ENCODE measurements at places on chromosomes 5 and 9.

- no peak for DNase-seq
These were observed 2.3 kb upstream of the EFNA5 start for GRCh38 chr5:107673039-107673367.

GRCh38 chr5:39440192-39440957 lies 15.6 kb upstream of the DAB2 start:
- no peak for DNase-seq

- no peak for DNase-seq
These were observed 123.4 kb upstream of the MAN2A1 start for GRCh38 chr5:109566361-109566760.

- DNase-seq = no peak
These were observed 249.6 kb downstream of the FANCC start for GRCh38 chr9:95067897-95068296.

- no peak for DNase-seq
These were observed 18.1 kb upstream of the BNC2 start for GRCh38 chr9:16888594-16888993.

DNA sequence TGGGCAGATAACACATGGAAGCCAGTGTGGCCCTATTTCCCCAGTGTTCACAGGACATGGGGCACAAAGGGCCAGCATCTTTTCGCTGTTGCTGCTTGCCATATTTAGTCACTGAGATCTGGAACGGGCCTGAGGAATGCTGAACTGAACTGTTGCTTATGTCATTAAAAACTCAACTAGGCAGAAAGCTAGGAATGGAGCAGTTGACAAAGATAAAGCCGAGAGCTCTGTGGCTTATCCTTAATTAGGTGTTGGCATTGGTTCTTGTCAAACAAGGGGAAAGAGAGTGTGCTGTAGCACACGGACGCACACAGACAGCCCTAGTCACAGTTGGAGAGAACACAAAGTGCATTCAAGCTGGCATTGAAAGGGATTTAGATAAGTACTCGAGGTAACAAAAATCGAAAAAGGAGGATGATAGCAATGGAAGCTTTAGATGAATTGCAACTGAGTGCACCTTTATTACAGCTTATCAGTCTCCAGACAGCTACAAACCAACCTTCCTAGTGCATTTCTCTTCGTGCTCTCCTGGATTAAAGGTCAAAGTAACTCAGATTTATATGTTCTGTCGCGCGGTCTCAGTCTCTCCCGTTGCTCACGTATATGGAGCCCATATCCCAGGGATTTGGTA lies 450.2 kb upstream of the ZNF608 start:
- no peak for DNase-seq

DNA sequence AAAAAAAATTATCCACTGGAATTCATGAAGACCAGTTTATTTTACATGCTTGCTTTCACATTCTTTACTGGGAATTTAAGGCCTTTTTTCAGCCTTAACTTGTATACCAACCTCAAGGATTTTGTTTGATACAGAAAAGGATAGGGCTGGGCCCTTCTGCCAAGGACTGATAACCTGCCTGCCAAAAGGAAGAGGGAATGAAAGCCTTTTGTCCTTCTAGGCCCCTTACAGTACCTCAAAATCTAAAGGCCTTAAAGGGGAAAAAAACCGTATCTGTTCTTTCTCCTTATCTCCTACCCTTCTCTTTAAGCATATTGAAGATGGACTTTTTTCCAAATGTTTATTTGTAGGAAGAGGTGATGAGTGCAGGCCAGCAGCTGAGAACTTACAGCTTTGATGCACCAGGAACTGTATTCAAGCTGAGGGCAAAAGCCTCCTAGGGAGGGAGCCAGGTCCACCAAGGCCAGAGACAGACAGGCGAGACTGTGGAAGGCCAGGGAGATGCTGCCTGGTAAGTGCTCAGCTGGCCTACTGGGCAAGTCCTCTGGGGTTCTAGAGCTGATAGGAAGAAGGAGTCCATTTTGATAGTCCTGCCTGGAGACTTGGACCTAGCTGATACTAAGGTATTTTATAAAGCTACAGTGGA lies 31.8 kb downstream of the FAXDC2 start:
- DNase-seq = no peak

- DNase-seq = no peak
These were observed 142.1 kb downstream of the EPB41L4A start for GRCh38 chr5:112276991-112277390.

DNA sequence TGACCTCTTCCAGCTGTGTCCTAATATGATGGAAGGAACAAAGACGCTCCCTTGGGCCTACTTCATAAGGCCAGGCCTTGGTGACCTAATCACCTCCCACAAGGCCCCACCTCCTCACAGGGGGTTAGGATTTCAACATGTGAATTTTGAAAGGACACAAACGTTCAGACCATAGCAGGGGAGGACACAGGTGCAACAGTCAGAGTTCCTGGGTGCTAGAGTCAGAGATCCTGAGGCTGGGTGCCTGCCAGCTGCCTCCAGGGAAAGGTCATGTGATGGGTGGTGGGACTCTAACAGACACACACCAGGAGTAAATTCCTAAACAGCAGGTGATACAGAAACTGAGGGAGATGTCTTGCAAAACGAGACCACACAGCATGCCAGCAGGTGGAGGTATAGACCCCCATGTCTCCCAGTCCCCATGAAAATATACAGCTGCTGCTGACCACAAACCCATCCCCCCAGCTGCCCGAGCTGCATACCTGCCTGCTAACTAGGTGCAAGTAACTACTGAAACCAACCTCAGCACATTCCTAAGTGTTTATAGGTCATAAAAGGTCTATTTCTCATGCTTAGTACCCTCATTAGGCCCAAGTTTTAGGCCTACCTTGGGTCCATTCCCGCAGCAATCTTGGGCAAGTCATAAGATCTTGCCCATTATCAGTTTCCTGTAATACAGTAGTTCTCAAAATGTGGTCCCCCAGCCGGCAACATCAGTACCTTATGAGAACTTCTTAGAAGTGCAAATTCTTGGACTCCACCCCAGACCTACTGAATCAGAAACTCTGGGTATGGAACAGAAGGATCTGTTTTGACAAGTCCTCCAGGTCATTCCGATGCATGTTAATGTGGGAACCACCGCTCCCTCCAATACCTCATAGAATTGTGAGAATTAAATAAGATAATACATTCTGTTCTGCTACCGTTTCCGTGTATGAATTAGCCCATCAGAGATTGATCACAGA lies 245.3 kb downstream of the ENC1 start:
- no peak for DNase-seq

GRCh38 chr9:4886698-4887097 lies 94.0 kb downstream of the RCL1 start:
- DNase-seq = no peak

GRCh38 chr5:112529525-112529924 lies 110.4 kb upstream of the EPB41L4A start:
- DNase-seq = no peak

DNA sequence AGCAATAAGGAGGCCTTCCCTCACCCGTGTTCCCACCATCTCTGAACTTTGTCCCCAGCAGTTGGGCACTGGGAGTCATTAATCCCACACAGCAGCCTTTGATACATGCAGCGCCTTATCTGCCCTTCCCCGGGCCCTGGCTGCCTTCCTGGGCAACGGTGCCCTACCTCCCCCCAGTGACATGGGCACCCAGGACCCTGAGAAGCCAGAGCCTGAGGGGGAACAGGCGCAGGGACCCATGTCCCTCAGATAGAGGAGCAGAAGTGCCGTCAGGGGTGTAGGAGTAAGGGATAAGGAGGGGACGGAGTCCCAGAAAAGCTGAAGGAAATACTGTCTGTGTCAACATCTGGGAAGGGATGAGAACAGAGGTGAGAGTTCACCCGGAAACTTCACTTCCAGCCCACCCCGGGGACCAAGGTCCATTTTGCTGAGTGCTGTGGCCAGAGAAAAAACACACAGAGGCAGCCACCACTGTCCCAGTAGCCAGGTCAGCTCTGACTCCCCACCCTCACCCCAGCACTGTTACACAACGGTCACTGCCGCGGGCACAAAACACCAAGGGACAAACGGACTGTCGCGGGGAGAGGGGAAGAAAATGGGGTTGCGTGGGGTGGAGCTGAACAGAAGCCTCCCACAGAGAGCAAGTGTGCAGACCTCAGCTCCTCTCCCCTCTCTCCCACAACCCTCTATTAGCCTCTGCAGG lies 3.8 kb downstream of the PCDH1 start:
- DNase-seq = no peak

- DNase-seq = no peak
These were observed 1.8 kb downstream of the CTXN3 start for GRCh38 chr5:127650649-127651048.

- no peak for DNase-seq
These were observed 2309.5 kb upstream of the C9orf72 start for GRCh38 chr9:29882767-29883166.

GRCh38 chr9:127444283-127444920 lies 6.8 kb downstream of the RPL12 start:
- no peak for DNase-seq

GRCh38 chr5:67178085-67178484 lies 18.5 kb downstream of the CD180 start:
- DNase-seq = no peak

- DNase-seq = no peak
These were observed 13.8 kb upstream of the SUSD1 start for GRCh38 chr9:112188884-112189283.

DNA sequence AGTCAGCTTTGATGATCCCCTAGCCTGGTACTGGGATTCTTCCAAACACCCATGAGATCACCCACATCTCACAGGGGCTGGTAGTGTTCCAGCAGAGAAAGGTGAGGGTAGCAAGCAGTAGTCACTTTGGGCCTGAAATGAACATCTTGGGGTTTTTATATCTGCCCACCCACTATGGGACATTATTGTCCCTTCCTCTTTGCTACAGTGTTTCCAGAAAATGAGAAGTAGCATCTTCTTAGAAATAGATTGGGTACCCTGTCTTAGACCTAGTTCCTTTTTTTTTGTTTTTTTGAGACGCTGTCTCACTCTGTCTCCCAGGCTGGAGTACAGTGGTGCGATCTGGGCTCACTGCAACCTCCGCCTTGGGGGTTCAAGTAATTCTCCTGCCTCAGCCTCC lies 249.2 kb upstream of the ANKRD55 start:
- DNase-seq = no peak

DNA sequence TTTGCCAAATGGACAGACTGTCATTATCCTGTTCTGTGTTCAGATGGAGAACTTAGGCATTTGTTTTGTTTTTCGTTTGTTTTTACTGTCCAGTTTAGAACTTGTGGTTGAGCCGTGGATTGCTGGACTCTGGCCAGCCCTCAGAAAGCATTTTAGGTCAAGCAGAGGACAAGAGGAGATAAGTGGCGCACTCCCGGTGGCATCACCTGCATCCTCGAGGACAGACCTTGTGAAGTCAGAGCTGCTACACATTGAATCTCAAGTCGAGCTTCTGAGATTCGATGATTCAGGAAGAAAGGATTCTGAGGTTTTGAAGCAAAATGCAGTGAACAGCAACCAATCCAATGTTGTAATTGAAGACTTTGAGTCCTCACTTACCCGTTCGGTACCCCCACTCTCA lies 8.9 kb downstream of the MTRR start:
- DNase-seq = no peak

GRCh38 chr5:142748568-142749249 lies 21.5 kb upstream of the ARHGAP26 start:
- peak; percentile 4 for DNase-seq

DNA sequence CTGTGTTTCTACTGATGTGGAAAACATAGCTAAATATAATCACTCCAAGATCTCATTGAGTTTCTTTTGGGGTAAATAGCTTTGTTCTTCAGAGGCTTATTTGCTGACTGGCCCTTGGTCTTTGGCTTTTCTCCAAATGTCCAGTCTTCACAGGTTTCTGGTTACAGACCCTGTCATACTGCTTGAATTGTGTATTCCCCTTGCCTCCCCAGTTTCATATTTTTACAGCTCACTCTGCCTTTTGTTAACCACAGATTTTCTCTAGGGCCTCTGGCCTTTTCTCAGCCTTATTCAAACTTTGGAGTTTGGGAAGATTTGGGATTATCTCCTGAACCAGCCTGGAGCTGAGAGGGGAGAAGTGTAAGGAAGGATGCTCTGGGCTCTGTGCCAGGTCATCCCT lies 23.9 kb downstream of the ISOC1 start:
- DNase-seq = no peak

DNA sequence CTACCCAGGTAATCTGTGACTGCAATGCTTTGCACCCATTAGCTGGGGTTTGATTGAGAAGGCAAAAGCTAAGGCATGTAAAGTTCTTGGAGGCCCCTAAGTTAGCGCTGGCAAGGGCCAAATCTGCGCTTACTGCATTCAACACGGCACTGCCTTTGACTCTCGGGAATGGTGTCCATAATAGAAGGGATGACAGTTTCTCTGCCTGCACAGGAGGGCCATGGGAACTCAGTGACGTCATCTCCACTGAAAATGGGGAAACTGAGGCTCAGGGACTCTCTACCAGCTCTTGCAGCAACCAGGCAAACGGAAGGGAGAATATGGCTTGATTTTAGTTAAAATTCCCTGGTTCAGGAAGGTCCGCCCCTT lies 487 bp downstream of the SPATA24 start:
- DNase-seq = no peak

DNA sequence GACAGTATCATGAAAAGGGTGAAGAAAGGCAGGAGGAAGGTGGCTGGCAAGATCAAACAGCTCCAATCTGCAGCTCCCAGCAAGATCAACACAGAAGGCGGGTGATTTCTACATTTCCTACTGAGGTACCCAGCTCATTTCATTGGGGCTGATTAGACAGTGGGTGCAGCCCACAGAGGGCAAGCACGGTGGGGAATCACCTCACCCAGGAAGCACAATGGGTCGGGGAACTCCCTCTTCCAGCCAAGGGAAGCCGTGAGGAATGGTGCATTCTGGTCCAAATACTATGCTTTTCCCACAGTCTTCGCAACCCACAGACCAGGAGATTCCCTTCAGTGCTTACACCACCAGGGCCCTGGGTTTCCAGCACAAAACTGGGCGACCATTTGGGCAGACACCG lies 66.8 kb downstream of the CAMSAP1 start:
- no peak for DNase-seq

- peak; percentile 33 for DNase-seq
These were observed 7.5 kb downstream of the SLC6A19 start for GRCh38 chr5:1208743-1209488.

DNA sequence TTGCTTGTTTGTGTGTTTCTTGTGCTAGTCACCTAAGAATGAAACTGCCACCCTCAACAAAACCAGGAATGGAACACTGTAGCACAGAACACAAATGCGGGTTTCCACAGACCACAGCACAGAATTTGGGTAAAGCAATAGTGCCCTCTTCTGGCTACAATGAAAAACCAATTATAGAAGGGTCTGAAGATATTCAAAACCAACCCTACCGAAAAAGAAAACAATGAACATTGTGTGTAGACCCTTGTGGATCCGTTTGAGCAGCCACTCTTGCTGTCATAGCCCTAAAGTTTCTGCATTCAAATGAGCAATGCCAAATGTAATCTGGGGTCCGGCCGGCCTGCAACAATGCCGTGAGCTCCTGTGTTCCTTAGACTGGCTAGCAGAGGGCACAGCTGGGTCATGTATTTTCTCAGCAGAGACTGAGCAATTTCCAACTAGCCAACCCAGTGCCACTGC lies 8.3 kb upstream of the ENC1 start:
- peak; percentile 43 for DNase-seq

GRCh38 chr5:14776602-14777001 lies 95.0 kb downstream of the ANKH start:
- no peak for DNase-seq

All from NCI-H1930 (cell line).